ENCODE measurements at places on chromosomes 7 and 10.

DNA sequence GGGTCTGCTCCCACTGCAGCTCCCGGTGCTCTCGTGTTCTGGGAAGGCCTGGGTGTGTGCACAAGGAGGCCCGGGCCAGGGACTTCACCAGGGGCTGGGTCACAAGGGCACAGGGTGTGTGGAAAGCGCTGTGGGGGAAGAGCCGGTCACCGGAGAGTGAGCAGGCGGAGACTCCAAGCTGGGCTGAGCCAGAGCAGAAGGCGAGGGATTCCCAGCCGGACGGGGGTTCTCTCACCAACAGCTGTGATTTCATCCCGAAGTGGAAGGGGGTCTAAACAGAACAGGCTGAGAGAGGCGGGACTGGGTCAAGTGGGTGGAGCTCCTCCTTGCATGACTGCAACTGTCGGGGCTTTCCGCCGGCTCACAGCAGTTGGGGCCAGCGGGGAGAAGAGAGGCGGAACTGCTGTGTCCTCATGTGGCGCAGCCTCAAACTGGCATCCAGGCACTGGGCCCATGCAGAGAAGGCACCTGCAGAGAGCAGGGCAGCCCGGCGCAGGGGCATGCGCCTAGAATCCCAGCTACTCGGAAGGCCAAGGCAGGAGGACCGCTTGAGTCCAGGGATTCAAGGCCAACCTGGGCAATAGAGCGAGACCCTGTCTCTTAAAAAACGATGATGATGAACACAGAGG lies 7.6 kb upstream of the ORAI2 start:
- no peak for DNase-seq

DNA sequence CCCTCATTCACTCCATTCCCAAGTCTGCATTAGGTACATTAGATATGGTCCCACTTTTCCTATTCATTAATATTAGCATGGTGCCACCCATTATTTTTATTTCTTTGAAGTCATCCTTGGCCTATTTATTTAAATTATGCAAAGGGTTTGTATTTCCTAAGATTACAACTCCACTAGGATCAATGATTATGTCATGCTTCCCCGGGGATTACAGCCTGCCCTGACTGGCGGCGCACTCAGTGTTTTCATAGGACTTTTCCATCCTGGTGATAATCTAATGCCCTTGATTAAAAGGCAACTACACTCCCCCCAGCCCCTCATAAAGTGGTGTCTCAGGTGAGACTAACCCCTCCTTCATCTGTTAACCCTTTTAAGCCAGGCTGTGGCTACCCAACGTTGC lies 187.2 kb downstream of the POU6F2 start:
- DNase-seq: peak; percentile 27

- no peak for DNase-seq
Measured at GRCh38 chr10:97567891-97568290, 4.7 kb upstream of the ANKRD2 start.

- no peak for DNase-seq
Measured at GRCh38 chr10:36220151-36220550, 578.1 kb upstream of the FZD8 start.

DNA sequence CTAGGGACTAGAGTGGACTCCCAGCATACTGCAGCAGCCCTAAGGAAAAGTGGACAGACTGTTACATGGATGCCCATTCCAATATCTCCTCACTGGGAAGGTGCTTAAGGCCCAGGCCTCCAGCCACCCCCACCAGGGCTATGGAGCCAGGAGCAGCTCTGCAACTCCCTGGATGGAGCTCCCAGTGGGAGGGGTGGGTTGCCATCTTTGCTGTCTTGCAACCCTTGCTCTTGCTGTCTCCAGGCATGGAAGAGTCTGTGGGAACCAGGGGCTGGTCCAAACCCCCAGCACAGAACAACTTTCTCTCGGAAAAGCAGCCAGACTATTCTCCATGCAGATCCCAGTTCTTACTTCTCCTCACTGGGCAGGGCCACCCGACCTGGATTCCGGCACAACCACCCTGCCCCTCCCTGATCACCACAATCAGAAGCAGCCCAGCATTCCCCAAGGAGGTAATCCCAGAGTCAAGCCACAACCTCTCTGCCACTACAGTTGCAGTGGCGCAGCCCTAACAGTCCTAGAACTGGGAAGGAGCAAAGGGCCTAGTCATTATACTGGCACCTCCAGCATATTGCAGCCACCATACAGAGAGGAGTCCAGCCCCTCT lies 41.8 kb upstream of the ZNF488 start:
- DNase-seq: no peak

GRCh38 chr10:58813573-58813972 lies 300.9 kb downstream of the BICC1 start:
- no peak for DNase-seq

GRCh38 chr10:94279835-94280709 lies 82.7 kb downstream of the NOC3L start:
- DNase-seq: peak; percentile 14

DNA sequence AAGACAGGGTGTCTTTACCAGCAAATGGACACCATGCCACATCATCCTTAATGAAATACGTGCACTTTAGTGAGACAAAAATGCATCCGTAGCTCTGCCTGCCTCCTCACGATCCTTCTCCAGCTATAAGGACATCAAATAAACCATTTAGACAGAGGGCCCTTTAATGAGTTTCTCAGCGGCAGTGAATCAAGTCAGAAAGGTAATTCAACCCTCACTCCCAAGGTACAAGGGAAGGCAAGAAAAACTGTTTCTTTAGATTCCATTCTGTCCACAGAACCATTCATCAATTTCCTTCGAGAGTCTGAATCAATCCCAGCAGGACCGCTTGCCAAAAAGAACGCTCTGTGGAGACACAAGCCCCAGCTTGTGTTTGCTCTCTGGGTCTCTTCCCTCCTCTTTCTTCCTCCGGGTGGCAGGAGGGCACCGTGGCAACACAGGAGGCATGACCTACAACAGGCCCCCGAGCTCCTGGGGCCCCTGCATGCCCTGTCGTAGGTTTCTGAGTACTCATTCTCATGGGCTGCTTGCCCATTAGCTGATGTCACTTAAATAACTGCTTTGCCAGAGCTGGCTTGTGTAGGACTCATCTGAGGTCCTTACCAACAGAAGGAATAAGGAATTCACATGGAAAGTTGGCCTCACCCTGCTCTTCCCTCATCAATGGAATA lies 297.8 kb upstream of the PRKCQ start:
- DNase-seq: no peak

Measured in NCI-H2171 treated with DMSO at 0.1 percent for 48 hours (cell line).